H1 (cell line): ENCODE measurements at places on chromosomes 4 and X.

DNA sequence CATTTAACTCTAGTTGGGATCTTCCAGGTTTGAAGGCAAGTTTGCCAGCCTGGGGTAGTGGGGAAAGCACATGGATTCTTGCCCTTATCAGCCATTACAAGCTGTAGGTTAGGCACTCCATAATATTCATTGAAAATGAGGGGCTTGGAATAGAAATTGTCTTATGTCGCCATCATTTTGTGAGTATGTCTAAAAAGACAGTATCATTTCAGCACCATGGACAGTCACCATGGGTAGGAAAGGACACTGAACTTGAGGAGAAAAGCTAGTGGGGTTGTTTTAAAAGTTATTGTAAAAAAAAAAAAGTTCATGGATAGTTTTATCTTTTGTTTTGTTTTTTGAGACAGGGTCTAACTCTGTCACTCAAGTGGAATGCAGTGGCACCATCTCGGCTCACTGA, 356.1 kb downstream of the HNRNPD start:
- no peak for DNase-seq

GRCh38 chr4:117847849-117848248, 186.4 kb upstream of the NDST3 start:
- no peak for DNase-seq

DNA sequence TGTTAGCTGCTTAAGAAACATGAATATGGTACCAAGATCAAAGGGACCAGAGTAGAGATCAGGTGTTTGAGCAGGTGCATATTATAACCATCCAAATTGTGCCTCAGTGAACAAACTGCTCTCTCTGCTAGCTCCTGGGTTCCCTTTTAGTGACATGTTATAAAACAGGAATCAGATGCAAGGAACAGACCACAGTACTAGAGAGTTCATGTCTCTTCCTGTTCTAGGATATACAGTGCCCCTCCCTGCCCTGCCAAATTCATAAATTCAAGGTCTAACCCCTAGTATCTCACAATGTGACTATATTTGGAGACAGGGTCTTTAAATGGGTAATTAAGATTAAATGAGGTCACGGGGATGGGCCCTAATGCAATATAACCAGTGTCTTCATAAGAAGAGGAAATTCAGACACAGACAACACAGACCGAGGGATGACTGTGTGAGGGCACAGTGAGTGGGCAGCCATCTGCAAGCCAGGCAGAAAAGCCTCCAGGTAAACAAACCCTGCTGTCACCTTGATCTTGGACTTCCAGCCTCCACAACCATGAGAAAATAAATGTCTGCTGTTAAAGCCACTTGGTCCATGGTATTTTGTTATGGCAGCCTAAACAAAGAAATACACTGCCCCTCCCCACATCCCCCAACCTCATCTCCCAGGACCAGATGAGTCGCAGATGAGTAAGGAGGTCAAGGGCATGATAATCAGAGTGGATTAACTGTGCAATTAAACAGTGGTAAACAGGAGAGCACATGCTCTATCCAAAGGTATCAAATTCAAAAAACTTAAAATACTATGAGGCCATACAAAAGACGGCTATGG, 82.5 kb downstream of the RBM47 start:
- DNase-seq, result no peak

- DNase-seq, result no peak
Observed at GRCh38 chr4:169618286-169618685, 2.1 kb upstream of the CLCN3 start.

DNA sequence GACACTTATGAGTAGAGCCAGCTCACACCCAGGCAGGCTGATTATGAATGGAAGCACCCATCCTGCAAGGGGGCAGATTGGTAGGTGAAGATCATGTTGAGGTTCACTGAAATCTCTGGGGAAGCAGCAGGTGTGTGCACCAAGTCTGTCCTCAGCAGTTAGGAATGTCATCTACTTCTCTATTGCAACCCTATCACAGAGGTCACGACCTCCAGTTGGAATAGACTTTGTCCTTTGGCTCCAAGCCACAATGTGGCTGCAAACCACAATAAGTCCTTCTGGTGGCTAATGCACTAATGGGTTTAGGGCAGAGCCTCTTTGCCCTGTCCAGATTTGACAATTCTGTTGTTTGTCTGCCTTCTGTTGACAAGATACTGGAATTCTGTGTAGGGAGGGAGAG, 1056.7 kb downstream of the PCDH19 start:
- no peak for DNase-seq

DNA sequence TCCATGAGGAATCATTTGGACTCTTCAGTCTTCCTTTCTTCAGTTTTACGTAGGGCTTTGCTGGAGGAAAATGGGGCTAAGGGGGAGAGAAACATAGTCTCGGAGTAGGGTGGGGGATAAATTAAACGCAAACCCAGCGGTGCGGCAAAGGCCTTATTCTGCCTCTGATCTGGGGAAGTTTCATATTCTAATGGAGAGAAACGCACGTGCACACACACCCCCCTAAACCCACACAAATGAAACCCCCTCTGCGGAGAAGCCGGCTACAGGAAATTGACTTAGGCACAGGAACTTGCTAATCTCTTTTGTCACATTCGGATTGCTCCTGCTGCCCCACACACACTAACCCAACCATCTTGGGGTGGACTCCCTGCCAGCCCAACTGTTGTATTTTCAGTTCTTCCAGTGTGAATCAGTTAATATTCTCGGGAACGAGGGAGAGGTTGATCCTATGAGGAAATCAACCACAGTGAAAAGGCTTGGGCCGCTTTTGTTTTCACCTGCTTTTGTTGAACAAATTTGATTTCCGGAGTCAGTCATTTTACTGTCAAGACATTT, at the start of gene RHOH:
Gene RHOH, plus strand, starts transcription at position 308 of the 558 bp plus-strand sequence. CDS start 46,356 bp downstream, outside the sequence.
- no peak for DNase-seq

DNA sequence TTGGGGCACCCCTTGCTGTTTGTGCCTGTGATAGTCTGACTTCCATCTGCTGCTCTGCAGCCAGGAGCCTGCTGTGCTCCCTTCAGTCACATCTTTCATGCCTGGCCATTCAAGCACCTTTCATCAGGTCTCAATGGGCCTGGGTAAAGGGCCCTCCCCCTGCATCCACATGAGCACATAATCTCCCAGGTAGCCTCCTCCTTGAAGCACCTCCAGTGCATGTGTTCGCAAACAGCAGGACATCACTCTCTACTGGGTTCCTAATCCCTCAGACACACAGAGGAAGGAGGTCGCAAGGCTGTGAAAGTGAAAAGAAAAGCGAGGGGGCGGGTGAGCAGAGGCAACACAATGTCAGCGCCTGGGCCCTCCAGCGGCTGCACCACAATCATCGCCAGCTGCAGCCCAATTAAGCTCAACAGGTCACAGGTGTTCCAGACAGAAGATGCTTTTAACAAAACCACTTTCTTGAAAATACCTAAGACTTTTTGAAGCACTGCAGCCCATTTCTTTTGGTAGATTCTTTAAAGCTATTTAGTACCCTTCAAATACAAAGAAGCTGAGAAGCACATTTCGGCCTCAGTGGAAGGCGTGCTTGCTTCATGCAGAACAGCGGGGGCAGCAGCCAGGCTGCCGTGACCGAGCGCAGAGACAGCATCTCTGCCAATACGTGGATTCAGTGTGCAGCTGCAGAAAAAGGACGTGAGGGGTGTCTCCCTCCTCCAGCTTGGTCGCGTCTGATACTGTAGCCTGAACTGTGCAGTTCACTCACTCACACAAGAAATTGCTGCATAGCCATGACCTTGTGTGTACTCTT, 92.2 kb upstream of the SPRY1 start:
- peak; percentile 79 for DNase-seq

- DNase-seq, result no peak
Observed at GRCh38 chrX:24879679-24880078, 136.1 kb downstream of the ARX start.

DNA sequence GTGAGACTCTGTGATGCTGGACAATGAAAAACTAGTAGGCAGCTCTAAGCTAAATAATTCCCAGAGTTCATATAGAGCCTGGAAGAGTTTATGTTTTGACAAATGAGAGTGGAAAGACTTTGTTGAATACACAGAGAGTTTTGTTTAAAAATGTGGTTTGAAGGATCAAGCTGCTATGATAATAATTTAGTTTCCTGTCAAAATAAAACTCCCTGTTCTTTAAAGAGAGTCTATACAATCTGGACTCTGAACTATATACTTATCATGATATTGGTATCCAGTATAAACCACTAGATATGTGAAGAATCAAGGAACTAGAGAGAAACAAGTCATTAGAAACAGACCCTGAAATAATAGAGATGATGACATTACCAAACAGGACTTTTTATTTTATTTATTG, 158.6 kb downstream of the C4orf33 start:
- DNase-seq, result no peak
